ENCODE measurements at places on chromosomes 13 and 19. TPM values are rescaled to one million over a fixed set of nuclear protein-coding genes. Genes with fewer than 3 reads are reported as not detected.

DNA sequence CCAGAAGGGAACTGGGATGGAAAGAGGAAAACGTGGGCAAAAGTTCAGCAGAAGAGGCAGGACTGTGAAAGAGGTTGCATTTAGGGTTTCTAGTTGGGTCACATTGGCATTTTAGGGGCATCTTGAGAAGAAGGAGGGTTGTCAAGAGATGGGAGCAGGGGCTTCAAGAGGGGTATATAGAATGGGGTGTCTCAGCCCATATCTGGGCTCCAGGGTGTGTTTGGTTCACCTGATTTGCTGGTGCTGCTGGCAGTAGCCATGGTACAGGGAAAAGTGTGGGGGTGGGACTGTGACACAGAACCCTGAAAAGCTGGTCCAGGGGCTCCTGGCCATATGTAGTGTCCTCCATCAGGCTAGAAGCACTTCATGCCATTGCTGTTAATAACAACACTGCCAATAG is 22.5 kb downstream of the MAST3 start:
- DNase-seq, result no peak

The IRGC gene
- polyA plus RNA-seq, result not detected

- DNase-seq, result no peak
Measured at GRCh38 chr19:51386882-51387520, 773 bp downstream of the LIM2 start.

DNA sequence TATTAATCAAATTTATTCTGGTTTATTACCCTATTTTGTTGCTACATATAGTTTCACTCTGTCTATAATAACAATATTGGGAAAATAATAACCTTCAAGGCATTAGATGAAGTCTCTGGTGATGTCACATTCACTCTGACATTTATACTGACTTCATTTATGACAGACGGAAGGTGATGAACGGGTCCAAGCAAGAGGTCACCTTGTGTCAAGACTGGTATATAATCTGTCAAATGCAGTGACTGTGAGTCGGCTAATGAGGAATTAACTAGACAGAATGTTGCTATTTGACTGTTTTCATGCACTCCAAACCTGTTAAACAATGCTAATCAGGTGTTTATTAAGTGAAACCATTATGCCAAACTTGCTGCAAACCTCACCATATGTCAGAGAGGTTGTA is 800.5 kb upstream of the KLHL1 start:
- DNase-seq, result no peak

- DNase-seq, result no peak
Measured at GRCh38 chr19:16788479-16788878, 40.7 kb upstream of the SIN3B start.

The CYP2S1 gene
- polyA plus RNA-seq, result 0.59 TPM

The SHANK1 gene
- polyA plus RNA-seq, result 4.2 TPM

DNA sequence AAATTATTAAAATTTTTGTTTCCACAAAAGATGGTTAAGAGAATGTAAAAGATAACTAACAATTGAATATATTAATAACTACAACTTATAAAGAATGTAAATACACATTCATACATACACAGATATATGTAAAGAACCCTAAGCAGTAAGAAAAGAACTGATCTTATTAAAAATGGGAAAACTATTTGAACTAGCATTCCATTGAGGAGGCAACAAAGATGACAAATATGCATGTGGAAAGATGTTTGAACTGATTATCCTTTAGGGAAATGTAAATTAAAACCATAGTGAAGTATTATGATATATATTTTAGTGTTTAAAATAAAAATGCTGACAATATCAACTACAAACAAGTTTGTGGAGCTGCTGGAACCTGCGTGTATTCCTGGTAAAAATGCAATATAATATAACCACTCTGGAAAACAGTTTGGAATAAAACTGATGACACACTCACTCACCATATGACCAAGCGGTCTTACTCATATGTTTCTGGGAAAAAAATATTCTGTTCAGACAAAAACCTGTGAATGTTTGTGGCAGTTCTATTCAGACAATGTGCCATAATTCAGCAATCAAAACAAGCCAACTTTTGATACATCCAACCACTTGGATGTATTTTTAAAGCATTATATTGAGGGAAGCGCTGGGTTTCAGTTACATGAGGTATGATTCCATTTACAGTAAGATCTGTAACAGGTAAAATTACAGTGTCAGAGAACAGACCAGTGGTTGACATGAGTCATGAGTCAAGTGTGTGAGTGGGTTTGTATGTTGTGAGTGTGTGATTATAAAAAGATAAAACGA is 694.4 kb upstream of the SLITRK5 start:
- no peak for DNase-seq

- no peak for DNase-seq
Measured at GRCh38 chr13:26362261-26362660, 108.3 kb downstream of the CDK8 start.

The KLK5 gene
- polyA plus RNA-seq, result 3.5 TPM

DNA sequence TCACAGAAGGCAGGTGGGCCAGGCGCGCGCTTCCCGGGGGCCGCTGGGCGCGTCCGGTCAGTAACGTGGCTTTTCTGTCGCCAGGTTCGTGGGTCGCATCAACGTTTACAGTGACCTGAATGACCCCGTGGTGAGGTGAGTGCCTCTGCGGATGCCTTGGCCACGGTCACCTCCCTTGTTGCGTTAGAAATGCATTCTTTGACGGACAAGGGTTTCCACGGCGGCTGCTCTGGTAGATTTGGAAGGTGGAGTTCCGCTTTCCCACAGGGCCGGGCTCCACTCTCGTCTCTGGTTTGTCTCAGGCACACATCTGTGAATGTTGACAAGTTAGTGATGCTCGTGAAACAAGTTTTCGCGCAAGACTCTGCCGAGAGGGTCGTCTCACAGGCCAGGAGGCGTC is 130.0 kb downstream of the ATP11A start:
- DNase-seq, result no peak

DNA sequence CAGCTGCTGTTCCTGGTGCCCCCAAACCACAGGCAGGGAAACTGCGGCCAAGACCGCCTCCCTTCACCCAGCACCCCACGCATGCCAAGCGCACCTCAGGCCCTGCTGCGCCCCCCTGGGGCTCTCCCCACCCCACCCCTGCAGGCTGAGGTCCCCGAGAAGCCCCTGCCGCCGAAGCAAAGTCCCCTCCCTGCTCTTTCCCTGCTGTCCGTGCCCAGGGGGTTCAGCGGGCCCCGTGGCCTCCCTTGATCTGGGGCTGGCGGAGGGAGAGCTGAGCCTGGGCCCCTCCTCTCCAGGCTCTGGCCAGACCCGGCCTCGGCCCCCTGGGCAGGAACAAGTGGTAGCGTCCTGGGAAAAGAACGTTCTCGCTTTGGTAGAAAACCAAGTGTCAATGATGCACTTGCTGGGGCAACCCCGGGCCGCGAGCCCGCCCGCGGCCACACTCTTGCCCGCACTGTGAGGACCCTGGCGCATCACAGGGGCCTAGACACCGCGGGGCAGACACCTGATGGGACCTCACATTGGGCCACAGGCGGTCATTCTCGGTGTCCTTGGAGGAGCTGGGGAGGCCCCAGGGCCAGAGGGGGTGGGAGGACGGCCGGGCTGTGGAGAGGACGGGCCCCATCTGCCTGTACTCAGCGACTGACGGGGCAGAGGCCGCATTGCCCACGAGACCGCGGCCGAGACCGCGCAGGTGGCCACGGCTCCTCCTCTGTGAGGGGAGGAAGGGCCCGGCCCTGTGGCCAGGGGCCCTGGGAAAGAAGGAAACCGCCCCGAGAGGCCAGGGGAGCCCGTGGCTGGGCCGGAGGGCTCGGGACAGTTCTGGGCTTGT is 29.0 kb downstream of the GPX4 start:
- DNase-seq, result no peak

DNA sequence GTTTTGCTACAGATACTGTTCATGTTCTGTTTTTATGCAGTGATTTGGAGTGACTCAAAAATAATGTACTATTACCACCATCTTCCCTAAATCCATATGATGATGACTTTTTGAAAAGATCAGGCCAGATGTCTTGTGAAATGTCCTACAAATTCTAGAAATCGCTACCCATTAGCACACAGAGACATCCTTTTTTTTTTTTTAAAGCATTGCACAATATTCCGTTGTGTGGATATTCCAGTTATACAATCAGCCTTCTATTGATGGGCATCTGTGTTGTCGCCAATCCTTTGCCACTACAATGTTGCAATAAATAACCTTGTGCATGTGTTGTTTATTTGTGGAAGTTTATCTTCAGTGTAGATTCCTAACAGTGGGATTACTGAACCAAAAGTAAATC is 24.5 kb downstream of the ZDHHC20 start:
- DNase-seq, result no peak

The DHDH gene
- 8.0 TPM for polyA plus RNA-seq

The GNG8 gene
- 1.5 TPM for polyA plus RNA-seq

The AZU1 gene
- 0.86 TPM for polyA plus RNA-seq

DNA sequence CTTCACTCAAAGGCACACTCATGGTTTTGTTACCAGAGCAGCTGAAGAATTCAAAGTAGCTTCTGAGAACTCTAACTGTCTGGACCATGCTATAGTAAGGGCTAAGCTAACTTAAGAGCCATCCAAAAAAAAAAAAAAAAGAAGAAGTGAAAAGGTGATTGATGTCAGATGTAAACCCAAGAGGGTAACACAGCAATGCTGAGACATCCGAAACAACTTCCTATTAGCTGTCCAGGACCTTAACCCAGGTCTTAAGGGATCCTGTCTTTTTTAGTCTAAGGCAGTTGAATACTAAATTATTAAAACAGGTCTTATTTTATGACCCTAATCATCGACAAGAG is 11.2 kb upstream of the RAB20 start:
- no peak for DNase-seq

DNA sequence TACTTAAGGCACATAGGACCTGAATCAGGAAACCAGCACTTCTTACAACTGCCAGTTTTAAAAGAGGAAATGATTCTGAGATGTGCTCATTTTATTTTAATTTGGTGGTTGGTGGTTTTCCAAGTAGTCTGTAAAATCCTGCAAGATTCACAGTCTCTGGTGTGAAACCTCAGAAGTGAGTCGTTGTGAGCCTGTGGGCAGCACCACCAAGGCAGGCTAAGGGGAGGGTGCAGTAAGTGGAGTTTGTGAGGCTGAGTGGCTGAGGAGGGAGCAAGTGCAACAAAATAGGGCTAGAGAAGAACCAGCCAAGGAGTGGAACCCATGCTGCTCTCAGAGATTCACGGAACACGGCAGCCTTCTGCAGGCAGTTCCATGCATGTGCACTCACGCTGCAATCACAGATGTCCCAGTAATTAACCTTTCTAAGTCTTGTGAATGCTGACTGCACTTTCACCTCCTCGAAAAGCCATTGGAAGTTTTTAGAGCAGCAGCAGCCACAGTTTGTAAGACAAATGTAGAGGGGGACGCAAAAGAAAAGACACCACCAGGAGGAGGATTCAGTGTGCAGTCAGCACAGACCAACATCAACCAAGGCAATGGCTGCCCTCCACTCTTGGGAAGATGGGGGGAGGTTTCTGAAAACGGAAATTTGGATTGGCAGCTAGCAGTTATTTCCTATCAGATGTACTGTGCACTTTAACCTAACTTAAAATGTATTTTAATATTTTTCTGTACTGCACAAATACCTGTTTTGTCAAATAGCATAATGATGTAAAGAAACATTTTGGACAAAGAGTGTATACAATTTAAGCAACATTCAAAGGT is 44.9 kb downstream of the ESD start:
- no peak for DNase-seq

DNA sequence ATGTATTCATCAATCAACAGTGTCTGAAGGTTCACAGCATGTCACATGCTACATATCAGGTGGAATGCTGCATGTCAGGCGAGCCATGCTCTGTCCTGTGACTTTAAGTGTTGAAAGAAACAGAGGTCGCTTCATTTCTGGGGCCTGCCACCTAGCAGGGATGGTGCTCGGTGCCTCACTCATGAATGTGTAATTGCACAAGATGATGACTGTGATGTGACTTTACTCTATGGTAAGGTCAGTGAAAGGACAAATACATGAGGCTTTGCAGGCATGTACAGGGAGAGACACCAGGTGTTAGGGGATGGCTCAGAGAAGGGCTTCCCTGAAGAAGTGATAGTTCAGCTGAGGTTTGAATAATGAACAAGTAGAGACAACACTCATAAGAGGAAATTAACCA is 66.7 kb downstream of the FRY start:
- DNase-seq, result no peak

GRCh38 chr13:66492479-66492878 is 737.7 kb downstream of the PCDH9 start:
- no peak for DNase-seq

The ZSCAN18 gene
- 82.0 TPM for polyA plus RNA-seq

DNA sequence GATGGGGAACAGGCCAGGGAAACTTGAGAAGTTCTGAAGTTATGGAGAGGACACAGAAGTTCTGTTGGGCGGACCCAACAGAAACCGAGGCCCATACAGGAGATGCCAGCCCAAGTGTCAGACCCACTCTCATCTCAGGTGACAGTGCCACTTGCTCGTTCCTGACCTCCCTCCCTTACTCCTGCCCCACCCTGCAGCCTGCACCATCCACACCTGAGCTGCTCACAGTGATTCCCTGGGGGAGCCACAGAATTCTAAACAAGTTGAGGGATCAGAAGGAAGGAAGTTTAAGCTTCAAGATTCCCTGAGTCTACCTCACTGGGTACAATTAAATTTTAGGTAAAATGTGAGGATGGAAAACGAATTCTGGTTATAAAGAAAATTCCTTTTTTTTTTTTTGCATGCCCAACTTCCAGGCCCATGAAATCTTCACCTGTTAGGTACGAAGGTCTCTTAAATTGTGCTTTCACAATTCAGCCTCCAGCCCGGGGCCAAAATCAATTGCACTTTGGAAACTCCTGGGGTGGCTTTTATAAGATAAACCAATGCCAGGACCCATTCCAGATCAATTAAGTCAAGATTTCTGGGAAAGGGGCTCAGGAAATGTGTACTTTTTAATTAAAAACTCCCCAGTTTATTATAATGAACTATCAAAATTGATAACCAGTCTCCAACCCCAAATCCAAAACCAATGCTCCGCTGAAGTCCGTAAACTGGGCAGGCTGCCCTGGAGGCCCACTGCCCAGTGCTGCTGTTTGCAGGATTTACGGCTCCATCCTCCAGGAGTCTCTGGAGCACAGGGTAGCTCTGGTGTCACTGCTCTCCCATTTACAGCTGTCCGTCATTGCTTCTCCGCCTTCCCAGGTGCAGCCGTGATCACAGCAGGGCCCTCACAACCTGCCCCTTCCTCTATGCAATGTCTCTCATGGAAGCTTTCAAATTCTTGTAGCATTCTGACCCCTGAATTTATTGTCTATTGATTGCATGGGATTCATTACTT is 643.5 kb downstream of the UQCRFS1 start:
- no peak for DNase-seq

The GJB2 gene
- 3.0 TPM for polyA plus RNA-seq

GRCh38 chr19:55336101-55336500 is 3.6 kb upstream of the KMT5C start:
- no peak for DNase-seq

DNA sequence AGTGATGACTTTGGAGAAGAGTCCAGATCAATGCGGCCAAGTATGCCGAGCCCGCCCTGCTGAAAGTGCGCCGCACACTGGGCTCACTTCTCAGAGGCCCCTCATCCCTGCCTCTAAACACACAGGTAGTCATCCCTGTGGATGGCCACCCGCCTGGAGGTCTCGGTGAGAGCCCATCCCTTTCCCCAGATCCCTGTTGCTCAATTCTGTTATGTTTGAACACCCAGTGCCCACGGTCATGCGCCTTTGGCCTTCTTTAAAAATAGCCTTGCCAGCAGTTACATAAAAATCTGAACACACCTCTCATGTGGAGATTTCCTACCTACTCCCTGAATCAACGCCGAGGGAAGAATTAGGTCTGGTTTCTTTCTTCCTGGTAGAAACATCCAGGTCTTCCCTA is 11.9 kb downstream of the ELAVL1 start:
- DNase-seq, result no peak

GRCh38 chr19:28065026-28065425 is 1147.9 kb downstream of the UQCRFS1 start:
- DNase-seq, result no peak
